ENCODE measurements at places on chromosomes 16 and 17.

GRCh38 chr16:66928702-66929388 lies 3.5 kb upstream of the RRAD start:
- DNase-seq = peak; percentile 66

GRCh38 chr17:79188685-79189084 lies 114.1 kb downstream of the ENGASE start:
- DNase-seq = no peak

DNA sequence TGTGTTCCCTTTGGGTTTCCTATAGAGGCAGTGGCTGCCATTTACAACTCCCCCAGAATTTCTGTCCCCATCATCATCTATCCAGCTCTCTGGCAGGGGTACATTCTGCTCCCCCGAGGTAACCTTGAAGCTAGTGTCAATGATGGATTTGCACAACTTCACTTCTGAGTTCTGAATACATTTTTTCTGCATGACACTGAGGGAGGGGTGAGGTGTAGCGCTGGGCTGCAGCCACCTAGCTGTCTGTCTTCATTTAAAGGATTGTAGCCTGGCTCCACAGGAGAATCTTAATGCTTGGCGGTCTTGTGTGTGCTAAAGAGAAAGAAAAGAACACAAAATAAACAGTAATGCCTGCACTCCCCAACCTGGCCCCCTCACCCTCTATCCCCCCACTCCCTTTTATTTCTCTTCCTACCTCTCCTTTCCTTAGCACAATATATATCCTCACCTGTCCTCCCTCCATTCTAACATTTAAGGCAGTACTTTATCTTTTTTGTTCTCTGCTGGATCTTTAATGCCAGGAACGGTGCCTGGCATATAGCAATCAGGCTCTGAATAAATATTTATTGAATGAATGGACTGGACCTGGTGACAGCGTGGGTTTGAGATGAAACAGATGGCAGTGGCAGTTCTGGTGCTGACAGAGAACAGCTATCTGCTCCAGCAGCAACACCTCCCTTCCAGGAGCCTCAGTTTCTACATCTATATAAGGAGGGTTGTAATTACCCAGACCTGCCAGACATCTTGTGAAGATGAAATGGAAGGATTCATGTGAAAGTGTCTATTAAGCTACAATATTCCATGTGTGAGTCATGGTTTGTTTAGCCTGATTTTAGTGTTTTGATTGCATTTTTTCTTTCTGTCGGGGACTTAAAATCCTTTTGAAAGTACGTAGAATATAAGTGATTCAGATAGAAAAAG lies 163.5 kb upstream of the CDH11 start:
- no peak for DNase-seq

GRCh38 chr17:3271072-3271848 lies 26.9 kb downstream of the OR3A1 start:
- no peak for DNase-seq

GRCh38 chr17:2571523-2572303 lies 21.7 kb upstream of the PAFAH1B1 start:
- no peak for DNase-seq

GRCh38 chr16:48318630-48319029 lies 66.6 kb downstream of the SIAH1 start:
- peak; percentile 70 for DNase-seq

GRCh38 chr16:71754108-71754507 lies 29.6 kb upstream of the PHLPP2 start:
- no peak for DNase-seq

- DNase-seq = no peak
Measured at GRCh38 chr17:10523064-10523463, 4.7 kb upstream of the MYH1 start.

- DNase-seq = no peak
Measured at GRCh38 chr16:66211651-66212050, 154.8 kb upstream of the CDH5 start.

GRCh38 chr17:46002311-46002972 lies 3.4 kb downstream of the STH start:
- peak; percentile 80 for DNase-seq

DNA sequence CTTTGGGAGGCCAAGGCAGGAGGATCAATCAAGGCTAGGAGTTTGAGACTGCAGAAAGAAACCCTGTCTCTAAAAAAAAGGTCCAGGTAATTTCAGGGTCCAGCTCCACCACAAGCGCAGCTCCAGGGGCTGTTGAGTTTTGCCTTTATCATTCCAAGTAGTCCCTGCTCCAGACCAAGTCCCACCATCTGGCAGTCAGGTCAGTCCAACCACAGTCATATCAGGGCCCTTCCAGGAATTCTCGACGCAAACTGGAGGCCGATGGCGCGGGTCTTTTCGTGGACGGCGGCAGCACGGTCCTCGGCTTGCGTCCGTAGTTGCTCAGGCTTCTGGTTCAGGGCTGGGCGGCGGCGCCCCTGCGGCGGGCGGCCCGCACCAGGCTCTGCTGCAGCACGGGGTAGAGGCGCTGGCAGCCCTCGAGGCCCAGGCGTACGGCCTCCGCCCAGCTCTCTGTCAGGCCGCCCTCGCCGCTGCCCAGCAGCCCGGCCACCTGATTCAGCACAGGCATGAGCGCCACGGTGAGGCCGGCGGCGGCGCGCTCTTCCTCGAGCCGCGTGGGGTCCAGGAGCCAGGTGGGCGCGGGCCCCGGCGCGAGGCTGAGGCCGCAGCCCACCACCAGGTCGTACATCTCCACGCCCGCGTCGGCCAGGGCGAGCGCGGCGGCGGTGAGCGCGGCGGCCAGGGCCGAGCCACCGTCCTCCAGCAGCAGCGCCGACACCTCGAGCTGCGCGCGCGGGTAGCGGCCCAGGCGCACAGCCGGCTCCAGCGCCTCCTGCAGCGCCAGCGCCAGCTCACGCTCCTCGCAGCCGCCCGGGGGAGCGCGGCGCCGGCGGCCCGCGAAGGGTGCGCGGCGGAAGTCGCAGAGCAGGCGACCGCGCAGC lies 752 bp downstream of the EXOSC6 start:
- DNase-seq = peak; percentile 54

DNA sequence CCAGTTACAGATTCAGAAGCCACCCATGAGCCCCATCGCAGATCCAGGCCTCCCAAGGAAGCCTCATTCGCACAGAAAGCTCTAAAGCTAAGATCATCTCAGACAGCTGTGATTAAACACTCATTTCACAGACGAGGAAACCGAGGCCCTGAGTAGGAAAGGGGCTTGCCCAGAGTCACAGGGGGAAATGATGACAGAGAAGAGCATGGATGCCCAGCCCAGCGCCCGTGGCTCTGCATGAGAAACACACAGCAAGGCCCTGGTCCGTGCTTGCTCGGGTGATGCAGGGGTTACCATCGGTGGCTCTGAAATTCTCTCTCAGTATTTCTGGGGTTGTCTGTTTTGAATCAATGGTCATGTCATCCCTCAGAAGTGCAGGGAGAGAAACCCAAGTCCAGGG lies 109.6 kb downstream of the C16orf78 start:
- DNase-seq = no peak

GRCh38 chr17:16027708-16028584 lies 28.3 kb downstream of the TTC19 start:
- peak; percentile 25 for DNase-seq

- DNase-seq = no peak
Measured at GRCh38 chr17:79590523-79590860, 20.4 kb downstream of the RBFOX3 start.

GRCh38 chr17:56601591-56601990 lies 8.1 kb downstream of the NOG start:
- DNase-seq = no peak

DNA sequence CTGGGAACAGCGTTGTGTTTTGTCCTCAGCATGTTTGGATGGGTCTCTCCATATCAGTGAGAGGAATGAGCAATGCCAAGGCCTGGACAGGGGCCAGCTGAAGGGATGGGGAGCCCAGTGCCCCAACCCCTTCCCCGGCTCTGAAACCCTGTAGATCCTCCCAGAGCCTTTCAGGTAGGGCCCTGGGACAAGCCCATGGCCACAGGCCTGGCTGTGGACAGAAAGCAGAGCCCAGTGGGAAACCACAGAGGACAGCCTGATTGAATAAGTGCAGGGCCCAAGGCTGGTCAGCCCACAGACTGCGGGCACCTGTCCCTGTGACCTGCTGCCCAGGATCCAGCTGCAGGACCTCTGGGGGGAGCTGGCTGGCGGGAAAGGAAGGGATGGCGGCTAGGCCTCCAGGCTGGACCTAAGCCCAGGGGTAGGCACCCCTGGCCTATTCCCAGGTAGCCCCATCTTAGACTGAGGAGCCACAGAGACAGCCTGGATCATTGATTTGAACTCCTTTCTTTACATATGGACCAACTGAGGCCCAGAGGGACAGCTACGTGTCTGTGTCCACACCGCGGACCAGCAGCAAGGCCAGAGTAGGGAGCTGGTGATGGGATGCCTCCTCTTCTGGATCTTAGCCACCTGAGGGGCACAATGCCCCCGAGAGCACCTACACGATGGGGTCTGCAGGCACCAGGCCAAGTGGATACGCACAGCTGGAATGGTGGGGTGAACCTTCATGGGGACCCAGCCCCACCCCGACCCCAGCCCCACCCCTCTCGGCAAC lies 1.3 kb downstream of the CCDC102A start:
- no peak for DNase-seq

- DNase-seq = no peak
Measured at GRCh38 chr17:49285716-49286115, 55.1 kb upstream of the PHOSPHO1 start.

DNA sequence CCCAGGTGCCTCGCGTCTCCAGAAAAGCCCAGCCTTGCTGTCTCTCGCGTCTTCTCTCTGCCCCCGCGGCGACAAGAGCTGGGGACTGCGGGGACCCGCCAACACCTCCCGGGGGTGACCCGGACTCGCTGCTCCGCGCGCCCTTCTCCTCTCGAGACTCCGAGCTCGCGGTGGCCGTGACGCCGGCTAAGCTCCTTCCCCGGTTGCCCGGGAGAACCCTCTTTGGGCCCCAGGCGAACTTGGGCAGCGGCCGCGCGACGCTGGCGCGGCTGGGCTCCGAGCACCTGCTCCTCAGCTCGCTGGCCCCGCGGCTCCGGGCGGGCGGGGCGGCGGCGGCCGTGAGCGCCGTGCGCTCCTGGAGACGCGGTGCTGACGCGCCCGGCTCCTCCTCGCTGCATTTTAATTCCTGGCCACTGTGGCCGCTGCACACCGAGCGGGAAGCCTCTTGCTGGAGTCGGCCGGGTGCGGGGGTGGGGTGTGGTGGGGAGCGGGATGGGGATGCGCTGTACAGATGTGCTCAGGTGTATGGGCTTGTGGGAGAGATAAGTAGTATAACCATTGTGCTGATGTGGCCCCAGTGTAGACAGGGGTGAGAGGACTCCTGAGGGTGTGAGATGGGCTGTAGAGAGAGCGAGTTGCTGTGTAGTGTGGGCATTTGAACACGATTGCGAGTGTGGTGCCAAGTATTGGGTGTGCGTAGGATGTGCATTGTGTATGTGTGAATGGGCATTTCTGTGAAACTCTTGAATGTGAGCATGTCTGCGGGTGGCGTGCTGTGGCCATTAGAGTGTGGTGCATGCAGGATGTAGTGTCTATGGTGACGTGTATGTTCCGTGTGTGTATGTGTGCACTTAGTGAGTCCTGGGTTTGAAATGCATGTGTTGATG lies at the start of gene ASIC2:
Gene ASIC2, minus strand, starts transcription at position 315 of the 887 bp plus-strand sequence.
- DNase-seq = no peak

- DNase-seq = no peak
Measured at GRCh38 chr17:41772218-41772585, 14.3 kb downstream of the JUP start.

- DNase-seq = no peak
Measured at GRCh38 chr16:48126801-48127644, 28.8 kb downstream of the ABCC12 start.

DNA sequence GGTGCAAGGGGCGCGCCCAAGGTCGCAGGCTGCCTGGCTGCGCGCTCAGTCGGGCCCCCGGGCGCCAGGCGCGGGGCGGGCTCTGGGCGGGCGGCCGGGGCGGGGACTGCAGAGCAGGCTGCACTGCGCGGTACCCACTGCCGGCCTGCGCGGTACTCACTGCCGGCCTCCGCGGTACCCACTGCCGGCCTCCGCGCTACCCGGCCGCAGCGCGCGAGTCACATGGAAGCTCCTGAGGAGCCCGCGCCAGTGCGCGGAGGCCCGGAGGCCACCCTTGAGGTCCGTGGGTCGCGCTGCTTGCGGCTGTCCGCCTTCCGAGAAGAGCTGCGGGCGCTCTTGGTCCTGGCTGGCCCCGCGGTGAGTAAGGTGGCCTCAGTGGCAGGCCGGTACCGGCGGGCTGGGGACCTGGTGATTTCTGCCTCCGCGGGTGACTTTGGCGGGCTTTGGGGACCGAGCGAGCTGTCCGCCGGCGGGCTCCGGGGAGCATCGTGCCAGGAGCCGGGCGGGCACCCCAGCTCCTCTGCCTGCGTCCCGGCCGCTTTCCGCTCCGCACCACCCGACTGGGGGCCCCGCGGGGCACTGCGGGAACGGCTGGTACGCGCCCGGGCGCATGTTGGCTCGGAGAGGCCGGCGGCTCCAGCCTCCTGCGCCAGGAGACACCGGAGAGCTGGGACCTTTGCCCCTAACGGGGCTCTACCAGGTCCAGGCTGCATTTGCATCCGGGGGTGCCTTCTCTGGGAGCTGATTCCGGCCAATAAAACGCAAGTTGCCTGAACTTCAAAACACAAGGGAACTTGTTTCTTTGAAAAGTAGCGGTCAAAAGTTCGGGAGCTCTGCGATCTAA lies at the start of gene SLC47A1:
Gene SLC47A1, plus strand, starts transcription at position 137 of the 844 bp plus-strand sequence. Its CDS starts 86 bp downstream, at position 223.
- peak; percentile 31 for DNase-seq

GRCh38 chr16:77637940-77638339 lies 84.4 kb upstream of the NUDT7 start:
- no peak for DNase-seq

GRCh38 chr17:17598003-17598402 lies 6.5 kb upstream of the PEMT start:
- DNase-seq = no peak

- no peak for DNase-seq
Measured at GRCh38 chr16:28318042-28318744, 25.9 kb downstream of the SBK1 start.

DNA sequence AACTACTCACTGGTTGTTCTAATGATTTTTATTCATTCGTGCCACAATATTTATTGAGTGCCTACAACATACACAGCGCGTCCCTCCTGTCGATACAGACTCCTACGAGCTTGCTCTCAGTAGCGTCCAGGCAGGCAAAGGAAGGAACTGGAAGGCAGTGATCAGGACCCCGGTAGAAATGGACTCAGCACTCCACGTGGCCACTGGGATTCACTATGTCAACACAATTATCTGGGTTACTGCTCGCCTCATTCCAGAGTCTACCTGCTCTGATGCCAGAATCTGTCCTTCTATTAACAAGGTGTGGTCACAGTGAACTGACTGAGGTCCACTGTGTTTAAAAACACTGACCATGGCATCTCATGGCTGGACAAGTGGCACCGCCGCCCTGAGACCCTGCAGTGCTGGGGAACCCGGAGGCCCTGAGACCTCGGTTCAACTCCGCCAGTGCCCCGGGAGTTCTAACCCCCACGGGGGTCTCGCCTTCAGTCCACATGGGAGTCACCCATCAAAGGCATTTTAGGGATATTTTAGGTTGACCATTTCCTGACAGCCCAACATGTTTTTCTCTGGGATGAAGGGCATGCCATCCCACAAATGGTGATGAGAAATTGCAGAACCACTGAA lies 71.4 kb downstream of the ZFHX3 start:
- no peak for DNase-seq

GRCh38 chr17:55492781-55493341 lies 18.4 kb downstream of the SMIM36 start:
- no peak for DNase-seq
